Activated CD4-positive, alpha-beta T cell treated with anti-CD3 and anti-CD28 coated beads for 1 hour (primary cell): ENCODE measurements at places on chromosomes 3 and 15.
A peak's percentile ranks its signal among the peaks of the same experiment; 100 is the strongest.

GRCh38 chr15:67785431-67785830 lies 39.9 kb upstream of the SKOR1 start:
- DNase-seq = no peak

- no peak for DNase-seq
These were observed 71.4 kb upstream of the P3H2 start for GRCh38 chr3:190192087-190192486.

- peak; percentile 21 for DNase-seq
These were observed 114.0 kb downstream of the FNDC3B start for GRCh38 chr3:172153335-172153861.

DNA sequence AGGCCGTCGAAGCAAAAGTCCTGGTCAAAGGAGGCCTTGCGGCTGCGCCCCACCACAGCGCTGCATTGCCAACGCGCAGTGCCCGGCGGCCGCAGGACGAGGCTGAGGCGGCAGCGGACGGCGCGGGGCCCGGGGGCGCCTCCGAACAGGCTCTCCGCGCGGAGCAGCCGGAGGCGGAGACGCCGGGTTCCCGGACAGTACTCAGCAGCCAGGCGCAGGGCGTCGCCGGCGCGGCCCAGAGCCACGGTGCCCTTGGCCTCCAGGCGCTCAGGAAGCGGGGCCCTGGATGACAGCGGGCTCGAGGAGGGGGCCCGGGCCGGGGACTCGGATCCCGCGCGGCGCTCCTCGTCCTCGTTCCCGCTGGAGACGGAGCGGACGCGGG lies 1.1 kb downstream of the C2CD4B start:
- DNase-seq = no peak
